ENCODE measurements at places on chromosomes 4 and X. TPM values are rescaled to one million over a fixed set of nuclear protein-coding genes. Genes with fewer than 3 reads are reported as not detected.

L1CAM gene
- total RNA-seq: 0.36 TPM

SLC39A8 gene
- 14.7 TPM for total RNA-seq

SMR3B gene
- total RNA-seq: not detected

DCAF4L1 gene
- total RNA-seq: 0.25 TPM

ARSD gene
- total RNA-seq: 12.0 TPM

NHS gene
- total RNA-seq: 11.6 TPM

ACE2 gene
- not detected for total RNA-seq

SMIM20 gene
- total RNA-seq: 40.3 TPM

GRCh38 chr4:31929676-31930345, 1209.6 kb downstream of the PCDH7 start:
- DNase-seq: no peak

DNA sequence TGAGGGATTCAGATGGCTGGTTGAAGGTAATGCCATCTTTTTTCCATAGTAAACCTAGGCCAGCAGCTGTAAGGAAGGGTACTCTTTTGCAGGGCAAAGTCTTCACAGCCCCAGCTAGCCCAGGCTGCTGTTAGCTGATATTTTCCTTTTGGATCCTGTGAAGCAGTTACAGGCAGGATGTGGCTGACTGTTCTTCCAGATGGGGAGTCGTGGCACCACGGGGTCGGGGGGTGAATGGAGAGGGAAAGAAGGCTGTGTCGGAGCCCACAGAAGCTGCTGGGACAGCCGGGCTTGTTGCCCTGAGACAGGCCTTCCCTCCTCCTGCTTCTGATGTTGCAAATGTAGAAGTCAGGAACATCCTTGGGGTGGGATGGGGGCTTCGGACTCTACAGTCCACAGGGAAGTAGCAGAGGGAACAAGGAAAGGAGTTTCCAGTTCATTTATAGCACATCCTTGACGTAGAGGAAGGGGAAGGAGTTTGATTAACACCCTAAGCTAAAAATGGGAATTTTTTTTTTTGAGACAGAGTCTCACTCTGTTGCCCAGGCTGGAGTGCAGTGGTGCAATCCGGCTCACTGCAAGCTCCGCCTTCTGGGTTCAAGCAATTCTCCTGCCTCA, 64.6 kb upstream of the TMEM150C start:
- no peak for DNase-seq

GRCh38 chr4:97153042-97153441, 990.2 kb downstream of the STPG2 start:
- DNase-seq: no peak

DNA sequence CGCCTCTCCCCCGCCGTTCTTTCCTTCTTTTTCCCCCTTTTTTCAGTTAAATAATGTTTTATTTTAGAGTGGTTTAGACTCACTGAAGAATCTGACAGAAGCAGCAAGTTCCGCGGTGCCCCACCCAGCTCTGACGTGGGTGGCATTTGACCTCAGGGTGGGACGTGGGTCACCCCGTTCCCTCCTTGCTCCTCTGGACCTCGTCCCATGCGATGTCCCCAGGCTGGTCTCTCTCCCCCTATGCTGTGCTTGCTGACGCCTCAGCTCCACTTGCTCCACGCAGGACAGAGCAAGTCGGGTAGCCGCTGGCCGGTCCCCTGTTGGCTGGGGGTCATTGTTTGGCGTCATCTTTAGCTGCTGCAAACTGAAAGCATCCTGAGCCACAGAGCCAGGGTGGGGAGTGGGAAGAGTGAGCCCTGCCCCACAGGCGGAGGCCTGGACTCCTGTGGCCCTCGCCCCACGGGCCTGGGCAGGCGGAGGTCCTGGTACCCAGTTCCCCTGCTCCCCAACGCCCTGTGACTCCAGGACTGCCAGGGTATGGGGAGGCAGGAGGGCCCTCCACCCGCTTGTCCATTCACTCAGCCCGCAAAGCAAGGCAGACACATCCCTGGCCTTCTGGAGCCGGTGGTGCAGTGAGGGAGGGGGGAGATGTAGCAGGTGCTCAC, 30.8 kb downstream of the TRMT44 start:
- DNase-seq: no peak

GRCh38 chr4:173735049-173735448, 205.0 kb upstream of the HAND2 start:
- DNase-seq: peak; percentile 81

- peak; percentile 48 for DNase-seq
Measured at GRCh38 chrX:150365051-150365989, 2.2 kb downstream of the MAMLD1 start.

GRCh38 chrX:138745196-138745595, 33.7 kb upstream of the FGF13 start:
- DNase-seq: peak; percentile 71

GRCh38 chr4:133320576-133321170, 171.6 kb downstream of the PCDH10 start:
- peak; percentile 3 for DNase-seq

GRCh38 chr4:60822986-60823385, 377.1 kb upstream of the ADGRL3 start:
- DNase-seq: no peak

- DNase-seq: peak; percentile 79
Measured at GRCh38 chr4:144894573-144894972, 203.4 kb downstream of the ANAPC10 start.

DNA sequence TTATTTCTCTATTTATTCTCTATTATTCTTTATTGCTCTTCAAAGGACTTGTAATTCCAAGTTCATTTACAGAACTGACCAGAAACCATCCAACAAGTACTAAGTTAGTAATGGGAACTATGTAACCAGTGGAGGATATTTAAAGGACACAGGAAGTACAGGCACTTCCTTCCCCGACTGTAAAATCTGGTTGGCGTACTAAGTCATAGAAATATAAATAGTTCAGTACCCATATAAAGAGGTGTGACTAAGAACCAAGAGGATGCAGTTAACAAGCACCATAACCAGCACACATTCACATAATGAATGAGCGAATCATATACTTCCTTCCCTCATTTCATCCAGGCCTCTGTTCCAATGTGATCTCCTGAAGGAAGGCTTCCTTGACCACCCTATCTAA, 3.6 kb upstream of the EIF4E start:
- DNase-seq: peak; percentile 34

DNA sequence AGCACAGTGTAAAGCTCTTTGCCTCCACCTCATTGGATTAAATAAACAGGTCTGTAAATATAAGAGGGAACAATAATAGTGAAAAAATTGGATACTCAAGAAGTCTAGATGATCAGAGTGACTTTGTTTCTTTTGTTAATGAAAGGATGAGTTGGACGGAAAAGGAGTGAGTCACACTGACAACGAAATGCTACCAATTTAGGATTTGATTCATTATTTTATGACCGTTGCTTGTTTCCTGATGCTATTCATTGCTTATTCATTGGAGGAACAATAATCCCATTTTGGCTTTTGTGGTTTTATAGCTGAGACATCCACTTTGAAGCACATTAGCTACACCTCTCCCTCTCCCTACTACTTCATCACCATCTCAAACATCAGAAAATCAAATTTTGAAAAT, 74.4 kb upstream of the DYNLT3 start:
- DNase-seq: peak; percentile 31

- DNase-seq: no peak
Measured at GRCh38 chr4:180557348-180557747, 1685.9 kb upstream of the TENM3 start.

DNA sequence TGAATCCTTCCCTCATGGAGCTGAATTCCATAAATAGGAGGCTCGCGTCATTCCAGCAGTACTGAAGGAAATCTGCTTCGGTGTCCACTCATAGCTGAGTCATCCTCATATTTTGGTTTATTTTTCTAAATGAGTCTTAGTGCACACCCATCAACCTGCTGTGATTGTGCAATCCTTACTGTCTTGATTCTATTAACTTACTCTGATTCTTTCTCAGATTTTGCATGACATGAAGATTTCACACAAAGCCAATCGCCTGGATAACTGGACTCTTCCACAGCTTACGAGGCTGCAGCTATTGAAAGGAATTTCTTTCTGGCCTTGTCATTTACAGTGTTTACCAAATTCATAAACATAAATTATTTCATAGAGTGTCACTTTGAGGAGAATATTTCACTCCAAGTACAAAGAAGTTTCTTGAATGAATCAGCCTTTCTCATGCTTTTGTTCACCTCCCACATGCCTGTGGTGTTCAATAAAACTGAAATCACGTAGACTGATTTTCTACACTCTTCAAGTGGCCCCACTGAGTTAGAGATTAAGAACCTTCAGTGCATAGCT, 207.6 kb upstream of the SLITRK2 start:
- peak; percentile 7 for DNase-seq

DNA sequence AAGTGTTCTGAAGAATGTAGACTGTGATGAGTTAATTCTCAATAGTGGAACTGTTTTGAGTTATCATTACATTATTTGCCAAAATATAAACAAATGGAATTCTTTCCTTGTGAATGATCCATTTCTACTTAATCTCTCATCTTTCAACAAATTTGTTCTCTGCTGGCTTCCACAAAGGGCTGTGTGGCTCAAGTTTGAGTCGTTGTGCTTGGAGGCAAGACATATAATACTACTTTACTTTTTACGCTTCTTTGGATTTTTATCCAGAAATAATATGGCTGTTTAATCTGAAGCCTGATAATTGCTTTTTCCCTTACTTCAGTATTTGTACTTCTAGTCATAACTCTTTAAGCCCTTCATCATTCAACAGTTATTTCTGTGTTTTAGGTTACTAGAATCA, 169.5 kb downstream of the ARHGAP10 start:
- peak; percentile 22 for DNase-seq

GRCh38 chrX:5617666-5618065, 611.0 kb downstream of the NLGN4X start:
- no peak for DNase-seq

DNA sequence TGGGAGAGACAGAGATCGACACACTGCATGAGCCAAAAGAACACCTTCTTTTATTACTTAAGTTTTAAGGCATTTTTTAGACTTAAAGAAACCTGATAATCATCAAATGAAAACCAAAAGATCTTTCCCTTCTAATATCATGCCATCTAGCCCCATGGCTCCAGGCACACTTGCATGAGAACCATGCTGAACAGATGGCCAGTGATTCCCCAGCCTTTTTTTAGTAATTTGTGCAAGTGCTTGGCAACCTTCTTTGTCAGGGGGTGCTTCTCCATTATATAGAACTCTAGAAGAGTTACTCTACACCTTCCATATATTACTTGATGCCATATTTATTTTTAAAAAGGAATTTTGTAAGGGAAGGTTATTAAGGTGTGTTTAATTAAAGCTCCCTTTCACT, 182.2 kb upstream of the TEX13C start:
- DNase-seq: no peak

DNA sequence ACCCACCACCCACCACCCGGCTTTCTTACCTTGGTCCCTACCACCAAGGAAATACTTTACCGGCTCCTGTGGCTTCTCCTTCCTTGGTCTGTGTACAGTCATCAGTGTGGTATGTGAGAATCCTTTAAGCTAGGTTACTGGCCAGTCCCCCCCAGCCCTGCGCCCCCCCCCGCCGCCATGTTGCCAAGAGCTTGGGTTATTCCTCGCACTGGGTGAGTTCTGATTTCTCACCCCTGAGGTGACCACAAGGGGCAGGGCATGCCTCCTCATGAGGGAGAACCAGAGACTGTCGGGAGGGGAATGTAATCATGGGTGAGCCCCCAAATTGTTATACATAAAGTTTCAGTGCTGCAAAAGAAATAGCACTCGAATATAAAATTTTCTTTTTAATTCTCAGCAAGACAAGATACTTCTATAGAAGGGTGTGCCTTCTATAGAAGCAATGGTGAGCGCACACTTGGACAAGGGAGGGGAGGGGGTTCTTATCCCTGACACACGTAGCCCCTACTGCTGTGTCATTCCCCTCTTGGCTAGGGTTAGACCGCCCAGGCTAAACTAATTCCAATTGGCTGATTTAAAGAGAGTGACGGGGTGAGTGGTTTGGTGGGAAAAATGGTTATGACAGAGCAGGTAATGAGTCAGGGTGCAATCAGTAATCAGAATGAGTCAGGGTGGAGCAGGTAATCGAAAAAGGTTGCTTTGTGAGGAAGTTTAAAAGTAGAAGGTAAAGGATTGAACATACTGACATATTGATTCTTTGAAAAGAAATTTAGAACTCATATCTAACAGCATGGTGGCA, 133.2 kb downstream of the KDM6A start:
- peak; percentile 3 for DNase-seq

DNA sequence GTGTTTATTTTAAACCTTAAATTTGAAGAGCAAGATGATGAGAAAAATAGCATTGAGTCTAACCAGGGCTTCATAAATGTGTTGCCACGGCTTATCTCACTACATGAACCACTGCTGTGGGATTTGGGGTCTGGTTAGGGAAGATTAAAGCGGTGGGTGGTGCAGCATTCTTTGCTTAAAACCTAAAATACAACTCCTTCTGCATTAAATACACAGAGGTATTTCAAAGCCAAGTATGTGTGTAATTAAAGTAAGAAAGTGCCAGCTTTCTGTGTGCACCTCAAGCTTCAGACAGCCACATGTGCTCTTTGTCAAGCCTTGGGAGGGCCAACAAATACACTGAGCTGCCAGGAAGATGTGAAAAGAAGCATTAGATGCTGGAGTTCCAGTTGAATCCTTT, 128.0 kb downstream of the CPE start:
- peak; percentile 60 for DNase-seq

- DNase-seq: no peak
Measured at GRCh38 chrX:47212381-47213293, 5.8 kb upstream of the CDK16 start.

GRCh38 chr4:182063651-182064050, 179.6 kb upstream of the TENM3 start:
- DNase-seq: no peak

Measured in fibroblast of the aortic adventitia (primary cell).